Glutamatergic neuron (in vitro differentiated cells): ENCODE measurements at places on chromosomes 2 and 18.

- DNase-seq, result no peak
Measured at GRCh38 chr2:165725421-165725820, 68.6 kb downstream of the GALNT3 start.

DNA sequence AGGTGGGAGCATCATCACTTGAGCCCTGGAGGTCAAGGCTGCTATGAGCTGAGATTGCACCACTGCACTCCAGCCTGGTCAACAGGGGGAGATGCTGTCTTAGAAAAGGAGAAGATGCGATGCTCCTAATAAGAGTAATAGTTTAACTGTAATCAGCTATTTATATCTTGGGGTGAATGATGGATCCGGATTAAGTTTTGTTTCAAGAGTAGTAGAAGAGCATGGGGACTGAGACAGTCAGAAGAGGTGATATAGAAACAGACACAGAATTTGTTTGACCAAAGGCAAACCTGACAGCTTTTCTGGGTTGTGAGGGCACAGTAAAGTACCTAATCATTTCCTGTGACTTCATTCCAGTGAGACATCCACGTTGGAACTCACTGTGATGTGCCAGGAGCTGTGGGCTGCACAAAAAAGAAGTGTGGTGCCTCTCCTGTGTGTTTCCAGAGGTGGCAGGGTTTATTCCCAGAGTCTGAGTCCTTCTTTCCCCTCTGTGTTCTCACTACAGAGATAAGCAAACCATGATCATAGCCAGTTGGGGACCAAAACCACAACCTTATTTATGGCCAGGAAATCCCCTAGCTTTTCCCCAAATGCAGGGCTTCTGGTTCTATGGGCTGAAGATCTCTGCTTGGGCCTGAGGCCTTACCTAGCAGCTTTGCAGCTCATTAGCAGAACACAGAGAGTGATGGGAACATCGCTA, 113.7 kb downstream of the XRCC5 start:
- DNase-seq, result no peak

DNA sequence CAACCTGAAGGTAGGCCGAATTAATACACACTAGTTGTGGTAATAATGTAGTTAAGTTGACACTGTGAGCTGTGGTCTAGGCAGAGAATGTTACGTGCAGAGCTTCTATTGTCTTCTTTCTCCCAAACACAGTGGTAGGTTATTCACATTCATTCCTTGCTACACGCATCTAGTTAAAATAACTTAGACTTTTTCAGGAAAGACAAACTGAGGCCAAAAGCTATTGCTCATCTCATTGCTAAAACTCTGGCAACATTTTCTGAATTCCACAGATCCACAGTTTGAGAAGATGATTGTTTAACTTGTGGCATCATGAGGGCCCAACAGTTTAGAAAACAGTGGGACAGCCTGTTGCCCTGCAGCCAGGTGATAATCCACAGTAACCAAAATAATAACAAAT, 850.4 kb upstream of the FSHR start:
- no peak for DNase-seq

DNA sequence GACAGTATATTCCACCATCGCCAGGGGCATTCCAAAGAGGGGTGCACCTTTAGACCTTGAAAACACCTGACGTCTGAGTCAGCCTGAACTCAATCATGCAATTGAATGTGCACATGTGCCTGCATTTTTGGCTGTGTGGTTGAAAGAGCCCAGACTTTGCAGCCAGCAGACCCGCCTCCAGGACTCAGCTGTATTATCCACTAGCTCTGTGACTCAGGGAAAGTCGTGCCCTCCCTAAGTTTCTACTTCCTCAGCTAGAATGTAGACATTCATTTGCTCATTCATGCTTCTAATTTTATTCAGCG, 94.2 kb downstream of the LRRC30 start:
- no peak for DNase-seq

- DNase-seq, result no peak
Measured at GRCh38 chr18:22977847-22978701, 44.9 kb downstream of the RBBP8 start.
